Stimulated activated CD4-positive, alpha-beta T cell treated with anti-CD3 and anti-CD28 coated beads, Interleukin-2, amount 100 ng/mL, for 24 hours (primary cell): ENCODE measurements at places on chromosomes 7 and 10.
A peak's percentile ranks its signal among the peaks of the same experiment; 100 is the strongest.

DNA sequence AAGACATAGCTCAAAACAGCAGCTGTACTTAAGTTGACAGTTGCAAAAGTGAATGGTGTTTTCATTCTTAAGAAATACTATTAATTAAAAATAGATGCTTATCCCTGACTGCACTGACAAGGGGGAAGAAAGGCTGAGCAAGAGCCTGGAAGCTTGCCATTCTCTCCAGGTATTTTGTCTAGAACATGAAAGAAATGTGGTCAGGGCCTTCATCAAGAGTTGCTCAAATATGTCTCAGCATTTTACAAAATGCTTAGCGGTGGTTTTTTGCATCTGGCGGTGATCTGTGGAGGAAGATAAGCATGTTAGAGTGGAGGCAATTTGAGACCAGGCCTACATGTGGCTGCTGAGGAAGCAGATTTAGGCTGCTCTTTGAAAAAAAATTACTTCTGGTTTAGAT is 46.4 kb upstream of the CC2D2B start:
- DNase-seq = no peak

- no peak for DNase-seq
Observed at GRCh38 chr7:128235471-128235870, 5.6 kb upstream of the LEP start.

GRCh38 chr7:105013816-105014692 is at the start of gene KMT2E:
TSS of gene KMT2E (plus strand) at chr7:105014205. CDS start at chr7:105040953, 26,748 bp downstream.
- peak; percentile 92 for DNase-seq

DNA sequence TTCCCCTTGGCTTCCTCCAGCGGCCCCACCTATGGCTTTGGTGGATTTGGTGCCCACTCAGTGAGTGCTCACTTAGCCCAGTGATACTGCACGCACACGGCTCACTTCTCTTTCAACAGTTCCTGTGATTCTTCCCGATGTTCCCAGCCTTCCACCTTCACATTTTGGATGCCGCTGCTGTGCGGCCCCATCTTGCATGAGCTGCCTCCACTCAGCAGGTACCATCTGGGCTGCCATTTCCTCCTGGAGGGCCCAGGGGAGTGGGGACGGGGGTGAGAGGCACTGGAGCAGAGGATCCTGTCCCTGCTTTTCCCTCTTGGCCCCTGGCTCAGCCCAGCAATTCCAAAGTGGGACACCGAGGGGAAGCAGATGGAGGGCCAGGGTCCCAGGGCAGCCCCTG is 323.3 kb upstream of the ZNF32 start:
- no peak for DNase-seq

DNA sequence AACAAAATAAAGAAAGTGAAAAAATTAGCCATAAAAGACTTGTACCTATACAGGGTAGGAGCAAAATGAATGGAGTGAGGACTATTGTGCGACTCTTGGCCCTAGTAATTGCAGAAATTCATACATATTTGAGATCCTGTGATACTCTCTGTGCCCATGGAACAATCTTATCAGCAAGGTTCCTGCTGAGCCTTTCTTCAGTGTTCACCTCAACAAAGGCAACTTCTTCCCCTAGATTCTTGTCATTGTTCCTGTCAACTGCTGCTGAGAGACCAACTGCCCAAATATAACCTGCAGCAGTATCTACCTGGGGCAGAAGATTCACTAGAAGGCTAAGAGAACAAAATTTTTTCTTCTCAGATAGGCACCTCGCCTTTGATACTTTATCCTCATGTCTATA is 187.4 kb downstream of the NEBL start:
- DNase-seq = no peak
